ENCODE measurements at places on chromosomes 2 and 18. TPM values are rescaled to one million over a fixed set of nuclear protein-coding genes. Genes with fewer than 3 reads are reported as not detected.

Gene RBM44
- total RNA-seq, result 0.15 TPM

Gene KLHL30
- 0.24 TPM for total RNA-seq

Gene UBXN4
- 47.0 TPM for total RNA-seq

Gene DSG4
- total RNA-seq, result not detected

Gene HOXD4
- total RNA-seq, result 0.51 TPM

Gene MGAT4A
- total RNA-seq, result 0.98 TPM

Gene PLEKHA3
- total RNA-seq, result 20.1 TPM

Gene GTF2A1L
- not detected for total RNA-seq

Gene GKN1
- 0.83 TPM for total RNA-seq

Gene NPHP1
- total RNA-seq, result 8.8 TPM

Gene LYPD6
- total RNA-seq, result 0.06 TPM

Gene REG3A
- not detected for total RNA-seq

Gene HTR2B
- total RNA-seq, result 0.08 TPM

Gene APCDD1
- total RNA-seq, result 0.14 TPM

Gene FAM228A
- total RNA-seq, result not detected

Gene DNER
- 10.2 TPM for total RNA-seq

Gene ECEL1
- total RNA-seq, result 0.15 TPM

Gene VAMP5
- total RNA-seq, result 0.55 TPM

Gene IER3IP1
- total RNA-seq, result 18.6 TPM

Gene RGPD4
- 0.08 TPM for total RNA-seq

Gene AKAIN1
- not detected for total RNA-seq

Gene ABCG8
- total RNA-seq, result not detected

Gene GNAL
- total RNA-seq, result 4.4 TPM

Gene FAP
- total RNA-seq, result 0.16 TPM

Gene ANO7
- total RNA-seq, result 2.5 TPM

Gene TLX2
- 0.44 TPM for total RNA-seq

Gene NCKAP1
- 102 TPM for total RNA-seq

Gene ASNSD1
- 33.3 TPM for total RNA-seq

Gene FBLN7
- 0.74 TPM for total RNA-seq

Gene SERPINB7
- total RNA-seq, result 1.7 TPM

Gene INPP1
- 24.1 TPM for total RNA-seq

Gene MAL
- not detected for total RNA-seq

Gene EPB41L5
- 5.3 TPM for total RNA-seq

Gene KCTD1
- total RNA-seq, result 34.7 TPM

Gene PASK
- 8.7 TPM for total RNA-seq

Gene RNF125
- 0.32 TPM for total RNA-seq

Gene SLC38A11
- total RNA-seq, result not detected

Gene IL36A
- not detected for total RNA-seq

Gene TCF23
- not detected for total RNA-seq

Gene FAM110C
- 0.09 TPM for total RNA-seq

Gene CNTNAP5
- total RNA-seq, result not detected

Gene PLGLB1
- total RNA-seq, result 0.38 TPM

Gene CYRIA
- 0.14 TPM for total RNA-seq

Gene DOK1
- total RNA-seq, result 4.5 TPM

Gene CIB4
- total RNA-seq, result 0.34 TPM

Gene ONECUT2
- 0.63 TPM for total RNA-seq

Gene ATP6V1B1
- 2.6 TPM for total RNA-seq

Gene COL6A3
- total RNA-seq, result 0.07 TPM

Gene LAMA1
- total RNA-seq, result 0.07 TPM

Gene PSMA8
- not detected for total RNA-seq
